ENCODE measurements at places on chromosomes 5 and 9.

GRCh38 chr5:90446961-90447360 is 27.6 kb downstream of the MBLAC2 start:
- DNase-seq = no peak

- no peak for DNase-seq
Measured at GRCh38 chr9:88087906-88088305, 50.4 kb downstream of the SPATA31C2 start.

DNA sequence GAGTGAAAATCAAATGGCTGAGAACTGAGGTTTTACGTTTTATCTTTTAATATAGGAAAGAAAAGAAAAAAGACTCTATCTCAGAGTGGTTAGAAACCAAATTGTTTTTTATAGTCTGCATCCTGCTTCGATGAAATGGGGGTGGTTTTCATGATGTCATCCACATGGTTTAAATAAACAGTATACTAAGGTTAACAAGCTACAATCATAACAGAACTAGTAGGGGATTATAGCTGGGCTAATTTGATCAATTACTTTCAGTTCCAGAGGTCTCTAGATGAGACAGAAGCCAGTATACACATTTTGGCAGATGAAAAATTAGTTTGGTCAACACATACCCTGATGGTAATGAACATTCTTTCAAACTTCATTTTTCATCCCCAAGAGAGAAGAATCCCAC is 106.3 kb upstream of the SNX2 start:
- DNase-seq = no peak

DNA sequence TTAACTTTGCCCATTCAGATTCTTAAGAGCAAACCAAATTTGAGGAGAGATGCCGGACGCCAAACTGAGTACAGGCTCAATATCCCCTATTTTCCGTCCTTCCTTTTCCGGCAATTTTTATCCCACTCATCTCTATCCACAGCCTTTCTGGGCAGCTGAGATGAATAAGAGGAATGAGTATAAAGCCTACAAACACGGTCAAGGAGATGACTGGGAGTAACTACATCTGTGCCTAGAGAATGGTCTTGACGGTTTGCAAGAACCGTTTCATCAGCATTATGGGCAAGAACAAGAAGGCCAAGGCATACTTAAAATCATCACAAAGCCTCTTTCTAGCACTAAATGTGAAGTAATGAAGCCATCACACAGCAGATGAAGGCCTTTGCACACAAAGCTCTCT is 227.3 kb downstream of the DCP2 start:
- DNase-seq = no peak

GRCh38 chr9:108972626-108973209 is 38.5 kb downstream of the ABITRAM start:
- DNase-seq = no peak

GRCh38 chr5:126937771-126938170 is 92.6 kb downstream of the MARCHF3 start:
- no peak for DNase-seq

- DNase-seq = no peak
Measured at GRCh38 chr9:115099901-115100300, 18.1 kb downstream of the TNC start.

- DNase-seq = no peak
Measured at GRCh38 chr9:130117816-130118632, 54.2 kb upstream of the NCS1 start.

DNA sequence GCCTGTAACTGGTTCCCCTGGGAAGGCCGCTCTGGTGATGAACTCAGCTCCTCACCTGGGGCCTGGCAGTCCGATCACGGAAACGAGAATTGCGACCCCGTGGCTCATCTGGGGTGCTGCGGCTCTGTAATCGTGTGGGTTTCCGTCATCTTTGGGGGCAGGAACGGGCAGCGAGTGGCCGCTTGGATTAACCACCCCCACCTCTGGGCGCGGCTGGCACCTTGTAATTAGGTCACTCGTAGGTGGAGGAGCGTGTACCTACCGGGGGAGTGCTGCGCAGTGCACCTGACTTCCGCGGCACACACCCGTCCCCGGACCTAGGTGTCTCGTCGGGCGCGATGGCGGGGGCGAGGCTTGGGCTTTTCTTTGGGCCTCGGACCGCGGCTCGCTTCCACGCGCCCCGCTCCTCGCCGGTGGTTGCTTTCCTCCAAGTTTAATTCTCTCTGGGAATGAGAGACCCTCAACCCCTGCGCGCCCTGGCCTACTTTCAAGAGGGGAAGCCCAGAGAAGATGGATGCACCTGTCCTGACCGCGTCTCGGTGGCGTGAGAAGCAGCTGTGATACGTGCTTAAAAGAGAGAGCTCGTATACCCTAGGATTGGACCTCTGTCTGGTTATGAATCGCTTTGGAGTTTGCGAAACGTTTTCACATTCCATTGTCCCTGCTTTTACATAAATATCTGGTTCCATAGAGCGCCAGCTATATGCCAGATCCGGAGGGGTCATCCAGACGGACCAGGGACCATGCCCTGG is 744 bp upstream of the PPP2CA start:
- no peak for DNase-seq

DNA sequence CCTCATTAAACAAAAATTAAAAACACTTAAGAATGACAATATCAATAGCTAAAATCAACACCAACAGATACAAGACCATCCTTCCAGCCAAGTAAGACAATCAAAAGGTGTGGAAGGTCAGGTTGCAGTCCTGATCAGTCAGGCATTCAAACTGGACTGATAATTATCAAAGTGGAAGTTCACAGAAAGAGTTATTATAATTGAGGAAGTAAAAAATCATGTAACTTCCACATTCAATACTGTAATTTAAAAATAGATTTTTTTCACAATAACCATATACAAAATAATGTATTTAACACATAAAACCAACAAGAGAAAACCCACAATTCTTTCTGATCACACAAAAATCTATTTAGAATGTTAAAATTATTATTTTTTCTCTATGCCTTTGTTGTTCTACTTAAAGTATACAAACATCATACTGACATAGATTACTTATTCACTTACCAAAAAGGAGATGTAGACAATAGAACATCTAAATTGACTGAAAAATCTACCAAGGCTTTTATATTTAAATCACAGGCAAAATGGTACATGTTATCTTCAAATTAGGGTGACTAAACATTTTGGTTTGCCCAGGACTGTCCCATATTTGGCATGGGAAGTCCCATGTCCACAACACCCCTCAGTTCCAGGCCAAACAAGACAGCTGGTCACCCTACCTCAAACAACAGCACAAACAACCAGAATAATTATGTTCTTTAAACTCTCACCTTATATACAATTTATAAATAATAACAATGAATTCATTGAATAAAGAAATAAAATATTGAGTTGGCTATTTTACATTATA is 142.5 kb upstream of the SLC24A2 start:
- no peak for DNase-seq

DNA sequence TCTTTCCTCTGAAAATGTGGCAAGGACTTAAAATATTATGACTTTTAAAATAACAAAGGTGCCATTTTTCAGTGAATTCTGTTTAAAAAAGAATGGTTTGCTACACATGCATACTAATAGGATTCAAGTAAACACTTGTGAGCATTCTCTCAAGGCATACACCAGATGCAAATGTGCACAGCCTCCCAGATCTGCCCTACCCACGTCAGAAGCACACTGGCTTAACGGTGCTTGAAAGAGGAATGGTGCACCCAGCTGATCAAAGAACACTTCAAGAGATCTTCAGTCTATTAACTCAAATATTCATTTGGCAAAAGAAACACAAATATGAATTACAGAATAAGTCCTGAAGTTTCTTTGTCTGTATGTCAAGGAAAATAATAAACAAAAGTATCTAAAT is 15.8 kb downstream of the GABRB2 start:
- DNase-seq = no peak

All from hypothalamus (tissue), 51 donors.